Mucosa of gallbladder (tissue), 1 donor: ENCODE measurements at places on chromosomes 2 and 18.

DNA sequence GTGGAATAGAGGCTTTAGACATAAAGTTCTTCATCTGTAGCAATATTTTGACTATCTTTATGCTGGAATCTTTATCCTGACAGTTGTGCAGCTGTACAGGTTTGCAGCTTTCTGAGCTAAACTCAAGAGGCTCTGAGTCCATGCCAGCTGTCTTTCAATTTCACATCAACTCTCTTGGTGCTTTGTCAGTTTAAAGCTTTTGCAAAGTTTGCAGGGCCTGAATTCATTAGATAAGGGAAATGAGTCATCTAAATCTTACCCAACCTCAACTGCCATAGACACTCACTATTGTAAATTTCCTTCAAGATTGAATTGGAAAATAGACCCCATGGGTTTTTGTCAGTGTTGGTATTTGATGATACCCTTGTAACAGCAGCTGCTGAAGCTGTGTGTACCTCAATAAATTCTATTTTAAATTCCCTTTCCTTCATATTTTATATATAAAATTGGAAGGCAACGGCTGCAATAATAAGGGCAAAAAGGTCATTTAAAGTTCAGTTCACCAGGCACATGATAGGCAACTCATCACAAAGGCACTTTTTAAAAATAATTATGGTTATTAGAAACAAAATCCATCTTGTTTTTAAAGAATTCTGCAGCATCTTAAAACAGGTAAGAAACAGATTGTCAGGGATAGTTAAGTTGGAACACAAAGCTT, 169.9 kb upstream of the SLC39A10 start:
- DNase-seq = no peak

DNA sequence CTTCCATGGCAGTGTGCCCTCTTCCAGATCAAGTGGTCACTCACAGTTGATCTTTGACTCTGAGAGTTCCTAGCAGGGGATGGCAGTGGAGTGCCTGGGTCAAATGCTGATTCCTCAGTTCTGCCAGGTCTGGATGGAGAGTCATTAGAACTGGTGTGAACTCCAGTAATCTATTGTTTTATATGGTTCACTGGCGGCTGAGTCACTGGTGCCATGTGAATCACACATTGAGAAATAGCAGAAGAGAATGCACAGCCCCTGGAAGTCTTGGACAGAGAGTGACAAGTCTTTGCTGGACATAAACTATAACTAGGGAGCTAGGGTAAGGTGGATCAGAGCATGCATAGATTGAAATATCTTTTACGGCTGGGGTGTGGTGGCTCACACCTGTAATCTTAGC, 86.9 kb downstream of the EIF2AK3 start:
- no peak for DNase-seq

DNA sequence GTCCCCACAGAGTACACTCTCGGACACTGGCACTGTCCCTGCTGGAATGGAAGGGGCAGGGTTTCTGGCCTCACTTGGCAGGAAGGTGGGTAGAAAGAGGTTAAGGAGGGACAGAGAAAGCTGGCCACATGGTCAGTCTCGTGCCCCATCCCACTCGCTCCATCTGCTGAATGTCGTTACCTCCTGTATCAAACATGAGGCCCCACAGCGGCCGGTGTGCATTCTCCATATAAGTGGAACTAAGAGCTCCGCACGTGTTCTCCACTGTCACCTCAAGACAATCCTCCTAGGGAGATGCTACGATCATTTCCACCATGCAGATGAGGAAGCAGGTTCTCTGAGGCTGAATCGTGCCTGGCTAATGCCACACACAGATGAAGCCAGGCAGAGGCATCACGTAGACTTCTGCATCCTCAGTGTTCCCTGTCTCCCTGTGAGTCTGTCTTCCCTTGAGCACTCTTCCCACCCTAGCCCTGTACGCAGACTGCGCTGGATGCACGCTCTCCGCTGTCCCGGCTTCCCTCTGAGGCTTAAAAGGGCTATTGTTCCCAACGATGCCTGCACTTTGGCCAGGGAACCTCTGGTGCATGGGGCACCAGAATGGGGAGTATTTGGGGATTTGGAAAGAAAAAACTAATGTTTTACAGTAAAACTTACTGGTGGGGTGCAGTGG, 35.1 kb downstream of the MAL start:
- DNase-seq = no peak

DNA sequence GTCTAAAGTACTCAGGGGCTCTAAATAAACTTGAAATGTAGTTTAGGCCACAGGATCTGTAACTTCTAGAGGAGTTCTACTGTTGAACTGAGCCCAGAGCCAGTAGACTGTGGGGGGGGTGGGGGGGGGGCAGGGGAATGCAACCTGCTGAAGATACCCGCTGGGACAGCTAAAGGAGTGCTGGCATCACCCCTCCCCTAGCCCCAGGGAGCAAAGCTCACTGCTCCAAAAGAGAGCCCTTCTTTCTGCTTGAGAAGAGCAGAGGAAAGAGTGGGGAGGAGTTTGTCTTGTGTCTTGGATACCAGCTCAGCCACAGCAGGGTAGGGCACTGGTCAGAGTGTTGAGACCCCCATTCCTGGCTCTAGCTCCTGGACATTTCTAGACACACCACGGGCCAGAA, 414.0 kb upstream of the KLHL29 start:
- no peak for DNase-seq

DNA sequence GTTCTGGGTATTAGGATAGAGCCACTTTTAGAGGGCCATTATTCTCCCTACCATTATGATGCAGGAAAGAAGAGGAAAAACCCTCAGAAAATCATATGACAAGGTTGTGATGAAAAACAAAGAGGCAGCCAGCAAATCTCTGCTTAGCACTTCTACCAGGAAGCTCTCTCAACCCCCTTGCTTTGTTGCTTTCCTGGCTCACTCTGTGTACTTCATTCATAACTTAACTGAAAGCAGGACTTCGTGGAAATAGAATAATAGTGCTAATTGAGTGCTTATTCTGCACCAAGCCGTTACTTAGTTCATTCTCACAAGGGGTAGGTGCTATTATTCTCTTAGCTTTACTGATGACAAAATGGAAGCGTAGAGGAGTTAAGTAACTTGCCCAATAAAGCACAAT, 354.1 kb downstream of the HRH4 start:
- DNase-seq = no peak

GRCh38 chr2:160390544-160391455, 102.8 kb downstream of the RBMS1 start:
- no peak for DNase-seq

- no peak for DNase-seq
These were observed 228.3 kb downstream of the TWIST2 start for GRCh38 chr2:239075918-239076758.

GRCh38 chr2:237689336-237690131, 62.1 kb downstream of the LRRFIP1 start:
- DNase-seq = no peak

DNA sequence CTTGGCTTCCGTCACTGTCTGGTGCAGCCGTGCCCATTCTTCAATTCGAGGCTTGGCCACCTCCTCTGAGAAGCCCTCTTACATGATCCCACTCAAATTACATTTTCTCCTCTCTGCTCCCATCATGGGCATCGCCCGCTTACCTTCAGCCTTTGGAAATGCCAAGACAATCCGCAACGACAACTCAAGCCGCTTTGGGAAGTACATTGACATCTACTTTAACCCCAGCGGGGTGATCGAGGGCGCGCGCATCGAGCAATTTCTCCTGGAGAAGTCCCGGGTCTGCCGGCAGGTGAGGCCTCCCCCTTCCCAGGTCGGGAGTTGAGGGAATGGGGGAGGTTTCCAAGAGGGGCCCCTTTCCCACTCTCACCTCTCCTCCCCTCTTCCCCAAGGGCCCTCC, 38.3 kb downstream of the MYO7B start:
- DNase-seq = no peak

DNA sequence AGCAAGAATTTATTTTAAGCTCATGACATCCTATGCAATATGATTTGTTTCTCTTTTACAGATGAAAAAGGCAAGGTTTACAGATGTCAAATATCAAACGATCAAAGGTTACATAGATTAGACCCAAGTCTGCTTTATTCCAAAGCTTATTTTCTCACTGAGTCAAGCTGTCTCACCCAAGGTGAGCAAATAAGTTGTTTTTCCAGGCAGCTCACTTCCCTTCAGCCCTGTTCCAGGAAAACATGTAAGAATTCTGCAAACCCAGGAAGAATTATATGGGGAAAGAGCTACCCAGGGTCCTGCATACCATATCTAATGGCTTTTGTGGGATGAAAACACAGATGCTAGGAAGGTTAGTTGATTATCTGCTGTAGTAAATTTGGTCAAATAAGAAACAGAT, 57.7 kb upstream of the SCN9A start:
- DNase-seq = no peak

DNA sequence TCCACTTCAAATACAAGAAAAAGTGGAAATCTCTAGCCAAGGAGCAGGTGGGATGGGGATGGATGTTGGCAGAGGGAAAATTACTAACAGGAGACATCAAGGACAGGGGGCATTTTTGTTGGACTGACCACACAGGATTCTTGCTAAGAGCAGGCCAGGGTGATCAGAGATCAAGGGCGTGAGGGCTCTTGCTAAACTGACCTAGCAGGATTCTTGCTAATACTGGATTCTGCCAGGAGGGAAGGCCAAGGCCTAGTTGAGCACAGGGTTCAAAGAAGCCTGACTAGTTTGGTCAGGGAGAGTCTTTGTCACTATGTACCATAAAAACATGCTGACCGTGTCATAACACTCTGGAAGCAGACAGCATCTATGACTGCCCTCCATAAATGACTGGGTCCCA, 442.7 kb downstream of the PID1 start:
- DNase-seq = no peak

- DNase-seq = no peak
These were observed 76.8 kb upstream of the RBMS1 start for GRCh38 chr2:160570376-160570775.

DNA sequence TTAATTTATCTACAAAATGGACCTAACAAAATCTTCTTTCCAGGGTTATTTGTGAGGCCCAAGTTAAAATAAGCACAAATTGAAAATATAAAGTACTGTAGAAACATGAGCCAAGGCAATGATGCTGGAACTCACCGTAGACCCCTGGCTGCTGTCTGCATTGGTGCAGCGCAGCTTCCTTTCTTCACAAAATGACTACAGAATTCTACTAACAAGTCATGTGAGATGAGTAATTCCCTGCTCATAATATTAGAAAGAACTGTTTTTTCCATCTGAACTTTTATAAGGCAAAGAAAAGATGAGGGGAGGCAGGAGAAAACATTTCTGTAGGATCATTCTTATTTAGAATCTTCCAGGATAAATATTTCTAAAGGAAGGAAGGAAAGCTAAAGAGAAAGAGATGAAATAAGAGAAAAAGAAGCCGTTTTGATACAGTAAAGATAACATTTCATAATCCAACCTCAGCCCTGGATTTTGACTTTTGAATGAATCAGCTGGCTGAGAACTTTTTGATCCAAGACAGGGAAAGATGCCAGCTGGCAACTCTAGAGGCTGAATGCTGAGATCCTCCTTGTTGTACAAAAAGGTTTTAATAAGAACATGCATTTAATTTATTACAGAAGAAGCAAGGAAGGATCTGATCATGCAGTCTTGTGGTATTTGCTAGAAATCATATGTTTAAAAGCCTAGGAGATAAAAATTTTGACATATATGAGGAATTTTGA, 183.9 kb upstream of the KLHL14 start:
- DNase-seq = no peak

- no peak for DNase-seq
These were observed 315.9 kb upstream of the UBE2E3 start for GRCh38 chr2:180664507-180664906.
